Central memory CD8-positive, alpha-beta T cell (primary cell): ENCODE measurements at places on chromosomes 5 and 9.

DNA sequence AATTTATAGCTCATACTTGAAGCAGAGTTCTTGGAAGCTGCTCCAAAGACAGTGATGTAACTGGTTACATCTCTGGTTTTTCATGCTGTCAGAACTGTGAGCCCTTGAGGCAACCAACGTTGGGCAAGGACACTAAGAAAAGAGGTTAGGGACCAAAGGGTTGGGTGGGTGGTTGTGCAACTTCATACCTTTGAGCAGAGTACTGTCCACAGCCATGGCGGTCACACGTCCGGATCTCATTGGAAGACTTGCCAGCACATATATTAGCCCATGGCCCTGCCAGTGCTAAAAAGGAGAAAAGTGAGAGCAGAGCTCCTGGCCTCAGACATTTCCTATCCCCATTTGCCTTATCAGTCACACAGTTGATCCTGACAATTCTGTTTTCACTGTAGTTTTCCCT, 2.1 kb downstream of the LECT2 start:
- DNase-seq, result no peak

DNA sequence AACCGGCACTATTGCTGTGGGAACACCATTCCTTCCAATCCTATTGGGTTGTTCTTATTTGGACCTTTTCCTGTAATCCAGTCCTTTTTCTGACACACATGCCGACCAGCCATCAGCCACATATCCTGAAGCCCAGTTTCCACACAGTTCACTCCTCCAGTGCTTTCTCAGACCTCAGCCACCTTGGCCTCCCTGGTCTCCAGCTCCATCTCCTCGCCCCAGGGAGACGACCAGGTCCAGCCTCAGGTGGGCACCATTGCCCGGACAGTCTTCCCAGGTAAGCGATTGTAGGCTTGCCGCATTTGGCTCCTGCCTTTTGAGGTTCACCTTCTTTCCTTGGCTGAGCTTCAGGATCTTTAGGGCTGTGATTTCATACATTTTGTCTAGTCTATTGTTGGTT, 15.2 kb upstream of the TERT start:
- no peak for DNase-seq

DNA sequence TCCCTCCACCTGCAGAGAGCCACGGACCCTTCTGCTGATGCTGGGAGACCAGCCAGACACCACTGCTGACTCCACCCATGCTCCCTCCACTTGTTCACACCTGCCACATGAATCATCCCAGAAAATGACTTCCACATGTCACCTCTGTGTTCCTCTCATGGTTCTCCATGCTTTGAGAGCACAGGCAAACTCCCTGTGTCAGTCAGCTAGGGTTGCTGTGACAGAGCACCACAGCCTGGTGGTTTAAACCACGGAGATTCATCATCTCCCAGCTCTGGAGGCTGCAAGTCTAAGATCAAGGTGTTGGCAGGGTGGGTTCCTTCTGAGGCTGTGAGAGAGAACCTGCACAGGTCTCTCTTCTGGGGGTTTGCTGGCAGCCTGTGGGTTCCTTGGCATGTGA, 381.4 kb downstream of the GADD45G start:
- DNase-seq, result no peak

DNA sequence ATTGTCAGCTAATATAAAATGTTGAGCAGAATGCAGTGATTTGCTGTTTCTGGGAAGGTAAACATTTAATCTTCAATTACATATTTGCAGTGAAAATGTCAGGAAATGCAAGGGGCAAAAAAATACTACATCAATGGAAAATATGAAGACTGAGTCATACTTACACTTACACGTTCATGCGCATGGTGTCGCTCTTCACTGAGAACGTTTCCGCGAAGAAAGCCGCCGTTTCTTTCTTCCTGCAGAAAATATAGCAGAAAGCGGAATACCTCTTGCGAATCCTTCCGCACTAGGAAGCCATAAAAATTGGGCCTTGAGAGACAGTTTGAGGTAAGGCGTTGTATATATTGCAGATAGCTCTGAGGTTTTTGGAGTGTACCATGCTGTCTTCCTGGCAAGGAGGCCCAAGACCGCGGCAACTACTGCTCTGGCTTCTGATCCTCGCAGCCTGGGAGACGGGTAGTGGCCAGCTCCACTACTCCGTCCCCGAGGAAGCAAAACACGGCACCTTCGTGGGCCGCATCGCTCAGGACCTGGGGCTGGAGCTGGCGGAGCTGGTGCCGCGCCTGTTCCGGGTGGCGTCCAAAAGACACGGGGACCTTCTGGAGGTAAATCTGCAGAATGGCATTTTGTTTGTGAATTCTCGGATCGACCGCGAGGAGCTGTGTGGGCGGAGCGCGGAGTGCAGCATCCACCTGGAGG, at the start of gene PCDHA13:
TSS of gene PCDHA13 (plus strand) at position 236 of the 702 bp plus-strand sequence. CDS start at position 381, 145 bp downstream.
- no peak for DNase-seq

GRCh38 chr5:122523776-122524175, 211.7 kb downstream of the SNCAIP start:
- DNase-seq, result no peak

- no peak for DNase-seq
Observed at GRCh38 chr5:34844106-34844505, 5.1 kb downstream of the TTC23L start.

DNA sequence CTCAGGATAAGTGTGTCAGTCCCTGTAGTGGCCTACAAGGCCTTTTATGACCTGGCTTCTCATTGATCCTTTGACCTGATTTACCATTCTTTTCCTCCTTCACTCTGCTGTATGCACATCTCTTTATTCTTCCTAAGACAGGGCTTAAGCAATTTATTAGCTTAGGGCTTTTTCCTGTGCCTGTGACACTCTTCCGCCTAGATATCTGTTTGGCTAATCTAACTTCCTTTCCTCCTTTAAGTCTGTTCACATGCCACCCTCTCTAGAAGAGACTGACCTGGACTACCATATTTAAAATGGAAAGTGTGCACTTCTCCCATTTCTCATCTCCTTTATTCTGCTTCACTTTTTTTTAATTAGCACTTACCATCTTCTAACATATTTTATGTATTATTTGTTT, 29.1 kb downstream of the FOCAD start:
- no peak for DNase-seq

- DNase-seq, result no peak
Observed at GRCh38 chr9:118331622-118332045, 627.4 kb downstream of the TLR4 start.

DNA sequence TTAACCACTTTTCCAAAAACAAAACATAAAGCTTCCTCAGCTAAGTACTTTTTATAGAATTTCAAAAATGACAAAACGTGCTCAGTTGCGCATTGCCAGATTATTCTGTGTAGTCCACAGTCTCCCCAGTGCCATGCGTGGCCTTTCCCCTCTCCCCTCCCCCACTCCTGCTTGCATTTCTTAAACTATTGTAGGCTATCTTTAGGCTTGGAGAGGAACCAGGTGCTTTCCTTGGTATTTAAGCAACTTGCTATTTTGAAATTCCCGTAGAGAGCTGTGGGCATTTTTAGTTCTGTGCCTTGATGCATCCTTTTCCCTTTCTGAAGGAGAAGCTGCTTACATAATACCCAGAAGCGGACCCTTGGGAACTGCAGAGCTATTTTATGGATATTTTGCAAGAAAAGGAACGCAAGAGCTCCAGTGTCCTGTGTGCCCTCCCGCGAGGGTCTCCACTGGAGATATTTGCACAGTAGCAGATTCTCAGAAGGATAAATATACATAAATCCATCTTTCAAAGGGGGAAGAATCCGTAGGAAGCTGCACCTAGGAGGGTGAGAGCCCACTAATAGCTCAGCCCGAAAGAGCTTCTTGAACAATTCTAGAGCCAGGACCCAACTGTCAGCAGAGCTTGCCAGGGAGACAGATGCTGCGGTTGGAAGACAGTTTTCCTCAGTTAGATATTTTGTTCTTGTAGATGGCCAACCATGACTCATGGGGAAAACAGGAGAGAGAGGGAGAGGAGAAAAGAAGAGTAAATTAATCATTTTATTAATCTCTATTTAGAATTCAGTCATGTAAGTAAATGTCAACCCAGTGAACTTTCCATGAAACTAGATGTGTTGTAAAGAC, 1298.3 kb upstream of the WWC1 start:
- no peak for DNase-seq

- DNase-seq, result no peak
Observed at GRCh38 chr5:11531811-11532555, 372.3 kb downstream of the CTNND2 start.

- DNase-seq, result no peak
Observed at GRCh38 chr5:103724271-103724670, 161.7 kb upstream of the NUDT12 start.

GRCh38 chr5:32712481-32713360, 1.6 kb downstream of the NPR3 start:
- DNase-seq, result no peak

- DNase-seq, result no peak
Observed at GRCh38 chr9:88291056-88291455, 97.2 kb upstream of the SPIN1 start.

DNA sequence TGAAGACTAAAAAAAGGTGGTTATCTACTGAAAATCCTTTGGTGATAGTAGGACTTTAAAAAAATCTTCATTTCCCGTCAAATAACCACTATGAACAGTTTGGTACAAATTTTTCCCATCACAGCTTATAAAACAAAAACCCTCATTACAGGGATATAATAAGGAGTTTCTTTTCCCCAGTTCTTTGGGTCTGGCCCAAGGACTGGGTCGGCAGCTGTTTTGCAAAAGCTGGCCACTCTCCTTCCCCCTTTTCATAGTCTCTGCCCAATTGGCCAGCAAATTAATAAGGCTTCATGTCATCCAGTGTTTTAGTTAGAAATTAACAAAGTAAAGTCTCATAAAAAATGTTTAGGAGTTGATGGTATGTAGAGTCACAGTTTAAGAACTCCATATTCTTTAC, 47.0 kb upstream of the PDE8B start:
- no peak for DNase-seq

DNA sequence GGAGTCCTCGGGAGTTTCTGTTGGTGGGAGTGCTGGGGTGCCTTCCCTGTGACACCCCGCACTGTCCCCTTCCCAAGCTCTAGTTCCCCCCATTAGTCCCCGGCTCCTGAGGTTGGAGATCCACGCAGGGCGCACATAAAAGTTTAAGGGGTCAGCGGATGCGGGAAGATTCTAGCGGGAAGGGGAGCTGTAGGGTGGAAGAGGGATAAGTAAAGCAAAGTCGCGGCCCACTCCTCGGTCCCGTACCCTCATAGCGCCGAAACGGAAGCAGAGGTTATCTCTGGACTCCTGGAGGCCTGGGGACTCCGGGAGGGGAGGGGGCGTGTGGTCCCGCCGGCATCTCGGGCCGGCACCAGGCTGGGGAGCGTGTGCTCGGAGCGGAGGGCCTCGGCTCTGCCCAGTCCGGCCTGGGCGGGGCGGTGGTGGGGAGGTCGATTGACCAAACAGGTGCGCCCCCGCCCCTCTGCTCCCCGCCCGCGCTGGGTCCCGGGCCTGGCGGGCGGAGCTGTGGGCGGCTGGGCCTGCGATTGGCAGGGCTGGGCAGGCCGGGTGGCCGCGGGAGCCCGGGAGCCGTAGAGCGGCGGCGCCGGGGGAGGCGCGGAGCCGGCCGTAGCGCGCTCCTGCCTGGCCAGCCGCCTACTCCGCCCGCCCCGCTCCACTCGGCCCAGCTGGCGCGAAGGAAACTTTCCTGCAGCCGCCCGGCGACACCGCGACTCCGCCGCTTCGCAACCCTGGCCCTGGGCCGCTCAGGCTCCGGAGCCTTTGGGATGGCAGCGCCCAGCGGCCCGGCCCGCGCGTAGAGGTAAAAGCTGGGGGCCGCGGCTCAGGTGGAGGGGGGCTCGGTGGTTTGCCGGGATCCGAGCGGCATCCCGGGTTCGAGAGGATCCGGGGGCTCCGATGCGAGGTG, 52.2 kb upstream of the DAB2IP start:
- no peak for DNase-seq

GRCh38 chr9:111966861-111967291, 70.3 kb downstream of the UGCG start:
- DNase-seq, result no peak

DNA sequence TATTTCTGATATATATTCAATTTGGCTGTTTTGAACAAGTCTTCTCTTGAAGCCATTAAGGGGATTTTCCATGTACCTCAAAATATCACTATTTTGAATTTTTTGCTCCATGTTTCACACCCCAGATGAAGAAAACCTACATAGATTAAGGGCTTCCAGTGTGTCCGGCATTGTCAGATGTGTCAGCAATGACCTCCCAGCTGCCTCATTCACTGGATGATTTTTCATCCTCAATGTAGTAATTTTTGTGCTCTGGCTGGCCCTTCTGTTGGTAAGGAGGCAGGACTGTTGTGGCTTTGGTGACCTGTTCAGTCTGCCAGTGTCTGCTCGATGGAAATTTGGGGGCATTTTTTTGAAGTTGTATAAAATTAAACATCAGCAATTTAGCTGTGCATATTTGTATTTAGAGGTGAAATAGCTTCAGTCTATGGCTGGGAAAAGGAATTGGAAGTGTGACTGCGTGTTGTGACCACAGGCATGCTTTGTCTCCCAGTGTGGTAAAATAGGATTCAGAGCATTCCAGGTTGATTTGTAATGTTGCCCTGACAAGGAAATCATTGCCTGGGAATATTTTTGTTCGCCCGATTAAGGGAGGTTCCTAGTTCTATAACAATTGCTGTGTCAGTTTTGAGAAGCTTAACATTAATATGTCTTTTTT, 312.4 kb downstream of the ARHGEF28 start:
- DNase-seq, result no peak

DNA sequence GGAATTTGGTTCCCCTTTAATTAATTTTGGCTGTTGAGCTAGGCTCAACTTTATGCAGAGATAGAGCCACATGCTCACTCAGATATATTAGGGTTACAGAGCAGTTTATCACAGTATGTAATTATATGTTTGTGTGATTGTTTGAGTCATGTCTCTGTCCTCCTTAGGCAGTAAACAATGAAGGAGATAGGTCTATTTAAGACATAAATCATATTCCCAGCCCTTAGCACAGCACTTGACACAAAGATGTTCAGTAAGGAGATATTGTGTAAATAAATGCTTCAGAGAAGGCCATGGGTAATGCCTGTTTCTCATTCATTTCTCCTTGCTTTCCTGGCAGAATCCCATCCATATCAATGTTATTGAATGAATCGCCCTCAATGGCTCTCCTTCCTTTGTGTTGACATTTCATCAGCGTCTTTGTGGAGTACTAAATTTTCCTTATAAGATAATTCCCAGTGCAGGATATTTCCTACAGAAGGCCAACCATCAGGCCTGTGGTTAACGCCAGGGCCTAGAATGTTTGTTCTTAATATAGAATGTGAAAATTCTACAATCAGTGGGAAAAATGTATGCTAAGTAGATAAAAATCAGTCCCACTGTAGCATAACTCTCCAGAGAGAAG, 408.0 kb downstream of the EBF1 start:
- DNase-seq, result no peak

- no peak for DNase-seq
Observed at GRCh38 chr5:42745856-42746255, 10.8 kb upstream of the CCDC152 start.
